Fibroblast of mammary gland (primary cell): ENCODE measurements at places on chromosomes 2 and 18.
A peak's percentile ranks its signal among the peaks of the same experiment; 100 is the strongest.

- DNase-seq = no peak
These were observed 258.6 kb downstream of the RBM43 start for GRCh38 chr2:151002959-151003600.

DNA sequence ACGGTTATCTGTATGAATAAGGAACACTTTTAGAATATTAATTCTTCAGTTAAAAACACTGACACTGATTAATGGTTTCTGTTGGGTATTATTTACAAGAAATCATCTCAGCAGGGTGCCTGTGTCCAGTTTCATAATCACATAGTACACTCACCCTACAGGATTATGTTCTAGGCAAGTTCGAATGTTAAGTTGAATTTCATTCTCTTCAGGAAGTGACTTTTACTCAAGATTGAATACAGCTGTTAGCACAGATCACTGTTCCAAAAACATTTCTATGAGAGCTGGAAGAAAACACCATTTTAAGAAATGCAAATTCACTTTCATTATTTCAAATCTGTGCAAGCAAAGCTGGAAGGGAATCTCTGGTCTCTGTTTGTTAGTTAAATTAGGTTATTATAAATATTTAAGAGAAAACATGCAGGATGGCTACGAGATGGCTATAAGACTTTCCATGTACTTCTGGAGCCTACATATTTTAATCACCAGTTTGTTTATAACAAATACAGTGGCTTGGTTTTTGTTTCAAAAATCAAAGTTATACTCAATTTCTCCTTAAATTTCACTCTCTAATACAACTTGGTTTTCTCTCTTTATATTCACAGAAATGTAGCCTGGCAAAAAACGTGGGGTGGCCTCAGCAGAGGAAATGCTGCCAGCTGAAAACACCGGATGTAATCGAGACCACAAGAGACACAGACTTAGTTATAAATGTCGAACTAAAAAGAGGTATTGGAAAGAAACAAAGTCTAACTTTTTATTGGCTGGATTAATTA is 65.8 kb downstream of the RBMS1 start:
- DNase-seq = peak; percentile 93

DNA sequence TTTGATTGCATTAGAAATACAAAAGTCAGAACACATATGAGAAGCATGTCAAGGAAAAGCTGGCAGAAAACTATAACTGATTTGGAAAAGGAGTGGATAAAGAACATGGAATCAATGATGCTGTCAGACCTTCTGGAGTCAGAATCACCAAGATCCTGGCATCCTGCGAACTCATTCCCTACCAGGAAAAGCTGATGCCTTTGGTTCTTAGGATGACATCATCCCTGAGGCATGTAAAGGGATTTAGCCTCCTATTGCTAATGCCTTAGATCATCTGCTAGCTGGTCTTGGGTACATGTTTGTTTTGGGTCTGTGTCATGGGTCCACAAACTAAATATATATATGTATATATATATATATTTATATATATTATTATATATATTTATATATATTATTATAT is 680.7 kb downstream of the EPHA4 start:
- peak; percentile 77 for DNase-seq

- no peak for DNase-seq
These were observed 51.7 kb downstream of the SNTG2 start for GRCh38 chr2:1002350-1002749.

- peak; percentile 59 for DNase-seq
These were observed 75.0 kb upstream of the RBM44 start for GRCh38 chr2:237723602-237724001.

- DNase-seq = no peak
These were observed 488.0 kb downstream of the EIPR1 start for GRCh38 chr2:2889646-2890045.
